T-helper 1 cell (primary cell): ENCODE measurements at places on chromosomes 16 and 17.

DNA sequence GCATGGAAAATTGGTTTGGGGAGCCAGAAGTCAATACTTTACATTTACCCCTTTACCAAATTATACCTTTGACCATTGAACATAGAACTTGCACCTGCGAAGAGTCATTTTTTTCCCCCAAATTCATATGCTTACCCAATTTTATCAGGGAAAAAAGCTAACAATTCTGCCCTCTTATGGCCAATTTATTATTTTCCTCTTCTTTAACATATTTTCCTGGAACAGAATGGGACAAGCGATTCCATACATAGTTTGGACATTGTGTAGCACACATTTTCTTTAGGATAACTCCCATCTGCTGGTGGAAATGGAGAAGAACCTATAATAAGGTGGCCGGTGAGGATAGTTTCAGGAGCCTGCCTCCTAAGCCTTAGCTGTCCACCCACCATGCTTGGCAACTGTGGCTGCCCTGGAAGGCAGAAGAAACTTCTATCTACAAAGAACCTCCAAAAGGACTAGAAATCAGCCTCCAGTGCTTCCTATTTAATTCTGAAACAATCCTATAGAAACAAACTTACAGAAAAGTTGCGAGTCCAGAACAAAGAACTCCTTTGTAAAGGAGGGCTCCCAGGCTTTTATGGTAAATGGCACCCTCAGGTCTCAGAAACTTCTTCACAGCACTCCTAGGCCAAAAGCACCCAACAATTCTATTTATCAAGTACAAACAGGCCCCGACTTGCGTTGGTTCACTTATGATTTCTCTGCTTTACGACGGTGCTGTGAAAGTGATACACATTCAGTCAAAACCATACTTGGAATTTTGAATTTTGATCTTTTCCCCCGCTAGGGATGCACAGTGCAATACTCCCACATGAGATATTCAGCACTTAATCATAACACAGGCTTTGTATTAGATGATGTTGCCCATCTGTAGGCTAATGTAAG, 64.1 kb upstream of the CACNG4 start:
- DNase-seq = no peak

- DNase-seq = no peak
Observed at GRCh38 chr17:29723278-29724047, 100.8 kb upstream of the CORO6 start.

- no peak for DNase-seq
Observed at GRCh38 chr17:33377837-33378595, 84.9 kb upstream of the ASIC2 start.

- no peak for DNase-seq
Observed at GRCh38 chr16:70695331-70696070, 9.6 kb upstream of the MTSS2 start.

GRCh38 chr17:11940904-11941303, 56.4 kb downstream of the ZNF18 start:
- DNase-seq = no peak

DNA sequence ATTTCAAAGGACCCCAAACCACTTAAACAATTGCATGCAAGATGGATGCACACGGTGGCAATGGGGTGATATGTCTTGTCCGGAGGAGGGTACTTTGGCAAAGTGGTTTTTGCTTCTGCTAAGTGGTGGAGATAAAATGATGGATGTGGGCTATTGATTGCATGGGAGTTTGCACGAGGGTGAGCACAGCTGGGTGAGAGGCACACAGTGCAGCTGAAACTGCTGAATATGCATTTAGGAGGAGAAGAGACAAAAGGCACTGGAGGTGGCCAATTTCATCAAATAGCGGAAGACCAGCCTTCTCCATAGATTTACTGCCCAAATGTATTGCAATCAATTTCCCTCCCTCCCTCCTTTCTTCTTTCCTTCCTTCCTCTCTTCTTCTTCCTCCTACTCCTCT, 414.4 kb upstream of the EEF2KMT start:
- DNase-seq = no peak

DNA sequence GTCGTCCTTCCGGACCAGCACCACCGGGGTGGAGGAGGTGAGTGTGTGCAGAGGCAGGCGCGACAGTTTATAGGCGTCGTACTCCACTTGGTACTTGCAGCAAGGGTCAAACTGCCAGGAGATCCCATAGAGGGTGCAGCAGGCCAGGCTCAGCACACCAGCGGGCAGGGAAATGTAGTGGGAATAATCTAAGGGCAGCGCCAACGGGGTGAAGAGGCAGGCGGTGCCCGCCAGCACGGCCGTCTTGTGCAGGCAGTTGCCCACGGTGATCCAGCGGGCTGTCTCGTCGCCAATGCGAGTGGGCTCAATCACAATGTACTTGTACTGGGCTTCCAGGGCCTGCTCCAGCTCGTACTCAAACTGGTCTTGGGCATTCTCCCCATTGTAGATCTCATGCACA, 15.6 kb downstream of the TMEM11 start:
- DNase-seq = no peak

DNA sequence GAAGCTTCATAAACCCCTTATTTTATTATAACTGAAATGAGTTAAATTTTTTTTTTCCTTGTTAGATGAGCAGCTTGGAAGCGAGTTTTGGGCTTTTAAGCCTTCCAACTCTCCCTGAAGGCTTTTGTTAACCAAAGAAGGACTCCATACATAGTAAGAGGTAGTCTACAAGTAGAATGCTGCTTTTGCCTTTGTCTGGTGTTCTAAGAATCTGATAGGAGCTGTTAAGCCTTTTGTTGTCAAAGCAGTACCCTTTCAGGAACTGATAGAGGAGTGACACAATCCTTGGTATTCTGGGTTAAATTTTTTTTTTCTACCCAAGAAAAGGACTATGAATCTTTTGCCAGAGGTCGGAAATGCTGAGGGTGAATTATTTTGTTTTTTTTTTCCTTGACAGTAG, 26.1 kb downstream of the MAP2K4 start:
- no peak for DNase-seq

- DNase-seq = no peak
Observed at GRCh38 chr16:88687254-88687576, 908 bp upstream of the SNAI3 start.

- DNase-seq = no peak
Observed at GRCh38 chr17:82812058-82812457, 27.8 kb downstream of the ZNF750 start.

GRCh38 chr16:66429290-66429962, 2.3 kb downstream of the BEAN1 start:
- no peak for DNase-seq

GRCh38 chr16:1647856-1648255, 30.2 kb upstream of the JPT2 start:
- DNase-seq = no peak
